ENCODE measurements at places on chromosomes 1 and 21.

DNA sequence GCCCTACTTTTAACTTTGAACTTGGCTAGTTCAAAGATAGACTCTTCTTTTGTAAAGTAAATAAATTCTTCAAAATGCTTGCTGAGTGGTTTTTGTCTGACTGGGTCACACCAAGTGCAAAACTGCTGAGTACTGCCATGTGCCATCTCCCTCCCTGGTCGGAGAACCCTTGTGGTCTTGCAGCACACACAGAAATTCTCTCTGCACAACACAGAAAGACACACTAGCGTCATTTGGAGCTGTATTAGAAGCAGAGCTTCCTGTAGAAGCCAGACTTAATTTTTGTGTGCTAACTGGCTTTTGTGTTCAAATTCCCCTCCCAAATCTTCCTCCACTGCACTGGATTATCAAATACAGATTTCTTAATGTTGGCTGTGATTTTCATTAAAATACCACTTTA lies 2.5 kb downstream of the PSMB4 start:
- DNase-seq, result no peak

- no peak for DNase-seq
Observed at GRCh38 chr1:152020849-152021248, 16.0 kb downstream of the S100A11 start.

DNA sequence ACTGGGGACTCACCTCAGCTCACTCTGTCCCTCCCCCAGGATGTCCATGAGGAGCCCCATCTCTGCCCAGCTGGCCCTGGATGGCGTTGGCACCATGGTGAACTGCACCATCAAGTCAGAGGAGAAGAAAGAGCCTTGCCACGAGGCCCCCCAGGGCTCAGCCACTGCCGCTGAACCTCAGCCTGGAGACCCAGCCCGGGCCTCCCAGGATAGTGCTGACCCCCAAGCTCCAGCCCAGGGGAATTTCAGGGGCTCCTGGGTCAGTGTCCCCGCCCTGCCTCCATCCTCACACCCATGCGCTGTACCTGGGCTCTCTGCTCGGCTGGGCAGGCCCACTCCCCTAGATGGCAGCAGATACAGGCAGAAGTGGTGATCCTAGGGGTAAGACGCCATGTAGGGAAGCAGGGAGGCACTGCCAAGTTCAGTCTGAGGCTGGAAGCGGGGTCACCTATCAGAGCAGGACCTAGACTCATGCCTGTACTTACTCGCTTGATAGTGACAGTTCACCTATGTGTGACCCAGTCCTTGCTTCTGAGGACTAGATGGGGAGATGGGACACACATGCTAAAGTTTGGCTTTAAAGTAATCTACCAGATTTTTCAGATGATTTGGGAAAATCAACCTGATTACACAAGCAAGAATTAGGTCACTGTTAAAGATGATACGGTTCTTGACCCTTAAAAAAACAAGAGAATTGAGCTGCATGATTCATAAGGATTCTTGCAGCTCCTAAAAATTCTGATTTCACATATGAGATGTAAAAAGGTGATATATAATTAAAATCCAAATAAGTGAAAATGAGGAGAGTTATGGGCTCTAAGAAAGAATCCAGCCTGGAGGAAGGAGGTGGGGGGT lies 38.7 kb downstream of the ETNK2 start:
- DNase-seq, result no peak

DNA sequence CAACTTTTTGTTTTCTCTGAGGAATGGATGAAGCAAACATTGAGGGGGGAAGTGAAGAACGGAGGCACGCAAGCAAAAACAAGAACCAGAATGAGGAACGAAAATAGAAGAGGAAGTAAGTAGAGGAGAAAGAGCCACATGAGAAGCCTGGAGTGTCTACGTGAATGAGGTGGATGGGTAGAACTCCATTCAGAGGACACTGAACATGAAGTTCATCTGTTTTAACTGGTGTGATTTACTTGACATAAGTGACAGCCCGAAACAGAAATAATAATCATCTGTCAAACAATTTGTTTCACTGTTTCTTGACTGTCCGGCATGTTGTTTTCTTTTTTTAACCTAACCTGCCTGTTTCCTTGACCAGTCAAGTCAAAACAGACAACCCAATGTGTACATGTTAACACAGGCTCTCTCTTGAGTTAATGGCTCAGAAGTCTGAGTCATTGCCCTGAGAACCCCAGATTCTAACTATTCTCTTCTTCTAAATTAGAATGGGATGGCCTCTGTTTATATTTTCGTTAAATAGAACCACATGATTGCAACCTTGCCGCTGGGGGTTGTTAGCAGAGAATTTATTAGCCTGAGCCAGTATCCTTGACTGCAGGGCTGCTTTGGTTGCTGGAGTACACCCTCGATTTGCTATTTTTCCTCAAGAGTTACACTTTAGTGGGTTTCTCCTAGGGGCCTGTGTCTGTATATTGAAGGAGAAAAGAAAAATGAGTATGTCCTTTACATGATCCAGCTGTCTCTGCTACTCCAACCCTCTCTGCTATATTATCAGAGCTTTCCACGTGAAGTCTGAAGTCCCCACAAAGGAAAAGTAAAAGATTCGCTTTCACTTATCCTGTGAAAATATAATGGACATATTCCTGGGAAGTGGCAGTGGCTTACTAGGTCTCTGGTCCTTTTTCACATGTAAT lies 151.7 kb downstream of the ZC3H11B start:
- no peak for DNase-seq

Data from stimulated activated CD8-positive, alpha-beta memory T cell treated with anti-CD3 and anti-CD28 coated beads, Interleukin-12 subunit alpha, Interleukin-12 subunit beta, amount 100 ng/mL, for 4 hours (primary cell).